ENCODE measurements at places on chromosomes 11 and 22.
A peak's percentile ranks its signal among the peaks of the same experiment; 100 is the strongest.

GRCh38 chr11:128713595-128713994 lies 19.7 kb downstream of the FLI1 start:
- DNase-seq: no peak

DNA sequence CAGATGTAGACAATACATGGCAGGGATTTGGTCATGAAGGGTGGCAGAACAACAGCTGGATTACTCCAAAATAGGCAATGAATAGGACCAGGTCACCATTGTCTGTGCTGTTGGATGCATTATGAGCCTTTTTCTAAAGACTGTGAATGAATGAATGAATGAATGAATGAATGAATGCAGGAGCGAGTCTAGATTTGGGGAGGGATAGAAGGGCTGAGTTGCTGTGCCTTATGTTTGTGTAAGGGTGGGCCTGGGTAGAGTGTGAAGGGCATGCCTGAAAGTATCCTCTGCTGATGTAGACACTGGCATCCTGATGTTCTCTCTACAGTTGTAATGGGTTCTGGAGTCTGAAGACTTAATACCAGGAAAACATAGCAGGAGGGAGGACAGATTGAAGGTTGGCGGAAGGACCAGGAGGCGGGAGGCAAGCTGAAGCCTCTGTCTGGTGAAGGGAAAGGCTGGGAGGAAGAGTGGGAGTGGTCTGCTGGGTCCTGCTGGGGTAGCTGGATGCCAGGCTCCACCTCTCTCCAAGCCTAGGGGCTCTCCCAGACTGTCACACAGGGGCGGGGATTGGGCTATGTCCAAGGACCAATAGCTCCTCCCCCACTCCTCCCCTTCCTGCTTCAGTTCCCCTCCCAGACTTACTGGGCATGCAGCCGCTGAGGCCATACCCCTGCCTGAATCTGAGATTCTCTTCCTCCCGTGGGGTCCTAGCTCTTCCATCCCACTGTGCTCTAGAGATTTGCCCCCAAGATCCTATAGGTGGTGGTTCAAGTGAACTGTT lies 4.8 kb downstream of the TRIM3 start:
- DNase-seq: no peak

DNA sequence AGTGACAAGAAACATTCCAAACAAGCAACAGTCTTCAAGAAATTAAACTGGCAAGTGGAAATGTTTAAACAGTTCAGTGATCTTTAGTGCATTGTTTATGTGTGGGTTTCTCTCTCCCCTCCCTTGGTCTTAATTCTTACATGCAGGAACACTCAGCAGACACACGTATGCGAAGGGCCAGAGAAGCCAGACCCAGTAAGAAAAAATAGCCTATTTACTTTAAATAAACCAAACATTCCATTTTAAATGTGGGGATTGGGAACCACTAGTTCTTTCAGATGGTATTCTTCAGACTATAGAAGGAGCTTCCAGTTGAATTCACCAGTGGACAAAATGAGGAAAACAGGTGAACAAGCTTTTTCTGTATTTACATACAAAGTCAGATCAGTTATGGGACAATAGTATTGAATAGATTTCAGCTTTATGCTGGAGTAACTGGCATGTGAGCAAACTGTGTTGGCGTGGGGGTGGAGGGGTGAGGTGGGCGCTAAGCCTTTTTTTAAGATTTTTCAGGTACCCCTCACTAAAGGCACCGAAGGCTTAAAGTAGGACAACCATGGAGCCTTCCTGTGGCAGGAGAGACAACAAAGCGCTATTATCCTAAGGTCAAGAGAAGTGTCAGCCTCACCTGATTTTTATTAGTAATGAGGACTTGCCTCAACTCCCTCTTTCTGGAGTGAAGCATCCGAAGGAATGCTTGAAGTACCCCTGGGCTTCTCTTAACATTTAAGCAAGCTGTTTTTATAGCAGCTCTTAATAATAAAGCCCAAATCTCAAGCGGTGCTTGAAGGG lies 6.0 kb downstream of the MALAT1 start:
- DNase-seq: no peak

GRCh38 chr11:7495882-7496551 lies 10.7 kb downstream of the OLFML1 start:
- DNase-seq: no peak

DNA sequence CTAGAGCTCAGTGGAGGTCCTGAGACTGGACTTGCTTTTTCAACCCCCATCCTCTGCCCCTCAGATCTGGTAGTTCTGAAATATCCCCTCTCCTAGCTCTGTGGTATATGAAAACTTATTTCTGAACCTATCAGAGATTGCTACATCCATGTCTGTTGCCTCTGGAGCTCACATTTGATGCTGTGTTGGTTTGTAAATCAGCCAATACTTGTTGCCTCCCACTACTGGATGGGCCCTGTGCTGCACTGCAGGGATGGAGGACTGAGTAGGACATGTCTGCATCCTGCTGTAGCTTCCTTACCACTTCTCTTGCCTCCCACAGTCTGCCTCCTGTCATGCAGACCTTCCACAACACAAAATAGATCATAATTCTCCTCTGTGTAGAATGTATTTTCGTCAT lies 5.2 kb downstream of the OLFML1 start:
- DNase-seq: no peak

DNA sequence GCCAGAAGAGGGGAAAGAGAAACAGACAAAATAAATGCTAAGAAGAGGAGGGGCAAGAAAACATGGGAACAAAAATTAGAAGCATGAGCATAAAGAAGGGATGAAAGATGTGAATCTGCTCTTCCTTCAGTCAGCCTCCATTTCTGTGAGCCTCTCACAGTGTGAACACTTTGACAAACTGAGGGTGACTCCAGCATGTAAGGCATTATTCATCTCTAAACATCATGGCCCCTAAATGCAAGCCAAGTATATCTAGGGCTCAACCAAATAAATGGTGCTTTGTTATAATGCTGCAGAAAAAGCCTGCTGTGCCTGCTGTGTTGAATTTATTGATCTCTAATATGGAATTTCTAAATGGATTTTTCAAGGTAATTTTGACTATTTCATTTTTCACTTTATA lies 281.3 kb downstream of the TTC28 start:
- DNase-seq: no peak

DNA sequence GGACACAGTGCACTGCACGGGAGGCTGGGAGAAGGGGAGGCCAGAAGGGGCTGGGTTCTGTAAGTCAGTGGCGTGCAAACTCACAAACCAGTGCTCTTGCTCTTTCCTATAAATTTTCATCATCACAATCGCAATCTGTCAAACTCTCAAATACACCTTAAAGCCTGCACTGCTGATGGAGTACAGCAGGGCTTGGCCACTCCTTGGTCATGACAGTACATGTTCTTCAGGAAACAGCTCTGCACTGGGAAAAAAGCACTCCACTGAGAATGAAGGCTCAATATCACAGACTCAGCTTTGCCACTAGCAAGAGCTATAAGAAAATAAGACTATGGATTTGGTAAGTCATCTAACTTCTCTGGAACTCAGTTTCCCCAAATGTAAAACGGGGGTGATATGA lies 111.0 kb downstream of the RBFOX2 start:
- DNase-seq: no peak

- DNase-seq: no peak
These were observed 14.9 kb downstream of the CLMP start for GRCh38 chr11:123180166-123180565.

DNA sequence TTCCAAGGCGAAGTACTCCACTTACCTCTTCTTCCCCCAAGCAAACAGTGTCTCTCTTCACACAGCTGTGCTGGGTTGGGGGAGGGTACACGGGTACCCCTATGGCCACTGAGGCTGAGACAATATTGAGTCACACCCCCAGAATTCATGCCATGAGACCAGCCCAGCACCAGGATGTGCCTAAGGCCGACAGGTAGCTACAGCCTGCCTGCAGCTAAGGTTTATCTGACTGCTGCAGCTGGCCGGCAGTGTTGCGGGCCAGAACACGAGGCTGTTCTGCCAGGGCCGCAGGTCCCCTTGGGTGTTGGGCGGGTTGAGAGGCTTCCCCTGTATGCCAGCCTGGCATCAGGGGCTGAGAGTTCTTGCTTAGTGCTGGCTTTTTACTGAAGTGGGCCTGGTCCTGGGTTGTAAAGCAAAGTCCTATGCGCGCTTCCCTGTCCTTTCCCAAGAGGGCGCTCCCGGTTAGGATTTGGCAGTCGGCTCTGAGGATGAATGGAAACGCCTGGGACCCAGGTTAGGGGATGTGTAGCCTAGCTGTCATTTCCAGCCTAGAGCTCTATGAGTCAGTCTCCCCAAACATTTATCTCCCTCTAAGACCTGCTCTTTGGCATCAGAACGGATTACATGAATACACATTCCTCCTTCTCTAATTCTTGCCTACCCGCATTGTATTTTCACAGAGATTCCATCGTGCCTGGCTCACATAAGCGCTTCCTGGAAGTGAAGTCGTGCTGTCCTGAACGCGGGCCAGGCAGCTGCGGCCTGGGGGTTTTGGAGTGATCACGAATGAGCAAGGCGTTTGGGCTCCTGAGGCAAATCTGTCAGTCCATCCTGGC lies 7.1 kb downstream of the USP18 start:
- DNase-seq: peak; percentile 12

GRCh38 chr11:803770-804598 lies 1.0 kb downstream of the PIDD1 start:
- DNase-seq: no peak

DNA sequence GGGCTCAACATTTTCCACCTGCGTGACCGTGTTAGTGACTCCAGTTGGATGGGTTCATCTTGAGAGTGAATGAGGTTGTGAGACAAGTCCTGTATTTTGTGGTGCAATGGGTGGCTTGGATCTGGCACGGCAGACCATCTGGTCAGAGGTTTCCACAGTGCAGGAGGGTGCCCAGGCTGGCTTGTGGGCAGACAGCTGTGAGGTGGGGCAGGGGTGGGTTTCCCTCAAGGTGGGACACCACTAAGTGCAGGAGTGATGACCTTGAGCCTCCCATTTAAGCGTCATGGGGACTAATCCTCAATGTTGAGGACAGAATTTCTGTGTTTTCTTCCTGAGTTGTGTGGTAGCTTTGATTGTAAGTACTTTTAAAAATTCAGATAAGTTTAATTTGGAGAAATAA lies 220.6 kb downstream of the TBC1D22A start:
- DNase-seq: no peak

DNA sequence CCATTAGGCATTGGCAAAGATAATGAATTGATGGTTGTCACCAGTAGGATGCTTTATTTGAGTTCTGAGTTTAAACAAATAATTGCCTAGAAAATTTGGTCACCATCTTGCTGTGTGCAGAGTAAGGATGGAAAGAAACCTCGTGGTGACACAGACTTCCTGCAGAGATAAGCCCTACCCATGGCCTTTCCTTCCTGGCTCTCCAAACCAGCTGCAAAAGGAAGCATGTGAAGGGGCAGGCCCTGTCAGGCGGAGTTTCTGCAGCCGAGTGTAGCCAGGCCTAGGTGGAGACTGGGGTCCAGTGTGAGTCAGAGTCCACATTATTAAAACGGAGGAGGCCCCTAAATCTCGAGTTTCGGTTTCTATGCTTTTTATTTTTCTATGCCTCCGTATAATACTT lies 83.1 kb upstream of the ADSL start:
- DNase-seq: no peak

DNA sequence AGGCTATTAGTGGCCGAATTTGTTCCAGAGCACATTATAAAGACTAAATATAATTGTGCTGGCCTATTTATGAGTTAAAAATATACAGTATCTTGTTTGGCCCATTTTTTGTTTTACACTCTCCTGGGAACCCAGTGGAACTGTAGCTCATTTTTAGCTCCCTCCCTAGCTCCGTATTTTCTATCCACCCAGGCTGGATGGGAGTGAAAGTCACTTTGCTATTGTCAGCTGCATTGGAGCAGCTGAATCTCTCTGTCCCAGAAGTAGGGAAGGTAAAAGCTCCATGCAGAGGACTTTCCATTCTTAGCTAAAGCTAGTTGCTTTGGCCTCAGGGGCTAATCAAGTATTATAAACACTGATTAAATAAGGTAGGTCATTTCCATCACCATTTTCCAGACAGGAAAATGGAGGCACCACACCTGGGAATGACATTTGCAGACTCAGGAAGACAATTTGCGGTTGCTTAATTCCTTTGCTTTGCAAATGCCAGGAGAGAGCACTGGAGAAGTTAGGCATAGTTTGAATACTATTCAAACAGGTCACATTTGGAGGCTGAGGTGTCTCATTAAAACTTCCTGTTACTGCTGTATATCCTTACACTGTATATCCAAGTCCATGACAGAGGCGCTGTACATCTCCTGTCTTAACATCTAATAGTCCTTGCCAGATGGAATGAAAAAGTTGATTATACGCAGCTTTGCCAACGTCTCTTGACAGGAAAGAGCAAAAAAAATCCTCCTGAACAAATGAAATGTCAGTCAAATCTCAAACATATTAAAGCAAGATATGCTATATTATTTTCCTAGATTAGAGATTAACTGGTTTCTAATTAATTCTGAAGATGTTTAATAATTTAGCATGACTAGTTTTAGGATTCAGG lies 338.1 kb upstream of the KIRREL3 start:
- DNase-seq: no peak

DNA sequence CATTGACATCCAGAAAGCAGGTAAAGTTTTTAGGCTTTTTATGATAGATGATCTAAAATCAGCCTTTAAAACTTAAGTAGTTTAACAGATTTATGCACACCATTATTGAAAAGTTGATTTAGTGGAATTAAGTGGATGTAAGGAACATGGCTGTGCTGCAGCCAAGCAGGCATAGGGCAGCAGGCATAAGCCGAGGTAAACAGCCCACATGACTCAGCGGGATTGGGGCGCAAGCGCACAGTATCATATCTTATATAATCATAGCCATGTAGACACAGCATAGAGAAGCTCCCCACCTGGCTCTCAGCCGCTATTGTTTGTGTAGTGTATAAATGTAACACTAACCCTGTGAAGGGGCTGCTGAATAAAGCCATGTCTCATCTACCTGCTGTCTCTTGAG lies 157.5 kb downstream of the WNT11 start:
- DNase-seq: no peak

Measured in NCI-H524 treated with DMSO at 0.1 percent for 48 hours (cell line).